ENCODE measurements at places on chromosomes 5 and 9. TPM values are rescaled to one million over a fixed set of nuclear protein-coding genes. Genes with fewer than 3 reads are reported as not detected.

PFN3 gene
- not detected for total RNA-seq

NUTM2G gene
- total RNA-seq = not detected

DIRAS2 gene
- not detected for total RNA-seq

LCN10 gene
- total RNA-seq = not detected

HK3 gene
- total RNA-seq = 24.2 TPM

SHISAL2B gene
- not detected for total RNA-seq

MACIR gene
- 3.3 TPM for total RNA-seq

ZNF608 gene
- total RNA-seq = 0.84 TPM

OR1L1 gene
- not detected for total RNA-seq

HABP4 gene
- total RNA-seq = 12.4 TPM

Measured in mononuclear cell (primary cell).